Motor neuron (in vitro differentiated cells): ENCODE measurements at places on chromosomes 1 and 21. TPM values are rescaled to one million over a fixed set of nuclear protein-coding genes. Genes with fewer than 3 reads are reported as not detected.

The GPA33 gene
- 0.13 and 0.16 TPM in 2 replicates for total RNA-seq

The S100PBP gene
- 32.3 and 33.1 TPM in 2 replicates for total RNA-seq

DNA sequence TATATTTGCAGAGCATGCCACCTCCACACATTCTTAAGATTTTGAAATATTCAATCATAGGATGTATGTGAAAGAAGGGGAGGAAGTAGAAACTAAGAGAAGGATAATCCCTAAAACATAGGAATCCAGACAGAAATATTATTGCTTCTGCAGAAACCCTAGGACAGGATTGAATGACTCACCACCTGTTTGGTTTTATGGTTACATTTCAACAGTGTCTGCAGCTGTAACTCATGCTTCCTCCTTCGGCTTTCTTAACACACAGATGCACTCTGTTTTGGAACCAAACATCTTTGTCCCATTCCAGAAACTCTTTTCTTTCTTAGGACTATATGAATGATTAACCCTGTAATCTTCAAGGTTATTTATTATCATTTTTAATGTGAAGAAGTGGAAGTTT, 20.7 kb downstream of the RGS7 start:
- no peak for ATAC-seq

The MPZL1 gene
- 146 and 157 TPM in 2 replicates for total RNA-seq

- no peak for ATAC-seq
Measured at GRCh38 chr1:40057310-40058030, 16.9 kb downstream of the CAP1 start.

- no peak for ATAC-seq
Measured at GRCh38 chr1:162007466-162007865, 16.2 kb downstream of the OLFML2B start.

The ANKRD35 gene
- total RNA-seq: 0.43 and 0.44 TPM in 2 replicates

GRCh38 chr21:33734818-33735217, 92.5 kb downstream of the ITSN1 start:
- ATAC-seq: no peak

The FNDC7 gene
- total RNA-seq: not detected in 2 replicates

The RHOU gene
- 32.0 and 45.6 TPM in 2 replicates for total RNA-seq

The PPIAL4G gene
- total RNA-seq: 0.15 TPM in 1 of 2 replicates, not detected in the other
